Omental fat pad (tissue), 4 donors: ENCODE measurements at places on chromosomes 5 and 9.

- DNase-seq: no peak
Measured at GRCh38 chr9:114198249-114199040, 43.1 kb downstream of the COL27A1 start.

DNA sequence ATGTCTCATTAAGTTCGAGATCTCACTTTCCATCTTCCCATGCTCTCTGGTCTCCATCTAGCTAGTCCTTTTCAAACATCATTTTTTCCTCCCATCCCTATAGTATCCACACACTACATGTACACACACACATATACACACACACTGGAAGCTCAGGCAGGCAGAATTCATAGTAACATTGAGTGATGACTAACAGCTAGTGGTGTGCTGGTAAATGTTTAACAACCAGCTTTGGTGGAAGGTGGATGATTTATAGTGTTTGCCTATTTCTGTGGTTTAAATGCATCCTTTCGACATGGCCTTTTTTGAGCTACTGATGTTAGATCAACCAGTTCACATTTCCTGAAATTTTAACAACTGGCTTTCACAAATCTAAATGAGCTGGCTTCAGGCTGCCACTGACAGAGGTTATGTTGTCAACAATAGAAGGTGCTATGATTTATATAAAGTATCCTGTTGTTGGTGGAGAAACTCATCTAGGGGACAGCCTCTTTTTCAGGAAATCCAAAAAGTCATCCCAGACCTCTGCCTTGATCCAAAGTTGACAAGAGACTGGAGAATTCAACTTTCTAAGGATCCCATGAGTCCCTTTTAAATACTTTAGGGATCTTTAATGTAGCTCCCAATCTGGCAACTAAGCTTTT lies 117.8 kb downstream of the CCDC192 start:
- no peak for DNase-seq

GRCh38 chr9:15553528-15553898 lies 670 bp downstream of the CCDC171 start:
- no peak for DNase-seq

DNA sequence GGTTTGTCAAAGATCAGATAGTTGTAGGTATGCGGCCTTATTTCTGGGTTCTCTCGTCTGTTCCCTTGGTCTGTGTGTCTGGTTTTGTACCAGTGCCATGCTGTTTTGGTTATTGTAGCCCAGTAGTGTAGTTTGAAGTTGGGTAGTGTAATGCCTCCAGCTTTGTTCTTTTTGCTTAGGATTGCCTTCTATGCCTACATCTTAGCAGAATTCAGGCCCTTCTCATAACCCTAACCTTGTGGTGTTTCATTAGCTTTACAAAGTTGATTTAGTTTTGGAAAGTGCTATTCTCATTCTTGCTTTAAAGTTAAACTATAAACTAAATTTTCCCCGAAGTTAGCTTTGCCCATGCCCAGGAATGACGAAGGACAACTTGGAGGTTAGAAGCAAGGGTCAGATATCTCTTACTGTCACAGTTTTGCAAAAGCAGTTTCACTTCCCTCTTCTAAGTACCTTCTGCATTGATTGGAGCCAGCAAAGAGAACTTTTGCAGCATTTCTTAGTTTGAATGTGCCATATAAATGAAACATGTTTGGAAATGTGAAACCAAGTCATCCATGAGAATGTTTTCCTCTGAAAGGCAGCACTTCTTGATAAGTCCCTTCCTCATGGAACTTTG lies 274.3 kb upstream of the DMRT1 start:
- no peak for DNase-seq

DNA sequence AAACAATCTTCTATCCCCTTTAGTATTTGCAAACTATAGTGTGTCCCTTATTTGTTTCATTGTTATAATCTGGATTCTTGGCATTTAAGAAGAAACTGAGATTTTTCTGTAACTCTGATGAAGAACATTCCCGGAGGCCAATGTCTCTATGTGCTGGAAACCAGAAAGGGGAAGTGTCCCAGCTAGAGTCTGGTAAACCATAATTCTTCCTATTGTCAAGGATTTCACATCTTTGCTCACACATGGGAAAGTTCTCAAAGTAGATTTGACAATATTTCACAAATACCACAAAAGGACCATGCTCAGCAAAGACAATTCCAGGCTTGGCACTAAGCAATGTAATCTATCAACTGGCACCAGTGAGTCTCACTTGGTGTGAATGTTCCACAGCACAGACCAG lies 146.8 kb downstream of the MUSK start:
- DNase-seq: no peak

DNA sequence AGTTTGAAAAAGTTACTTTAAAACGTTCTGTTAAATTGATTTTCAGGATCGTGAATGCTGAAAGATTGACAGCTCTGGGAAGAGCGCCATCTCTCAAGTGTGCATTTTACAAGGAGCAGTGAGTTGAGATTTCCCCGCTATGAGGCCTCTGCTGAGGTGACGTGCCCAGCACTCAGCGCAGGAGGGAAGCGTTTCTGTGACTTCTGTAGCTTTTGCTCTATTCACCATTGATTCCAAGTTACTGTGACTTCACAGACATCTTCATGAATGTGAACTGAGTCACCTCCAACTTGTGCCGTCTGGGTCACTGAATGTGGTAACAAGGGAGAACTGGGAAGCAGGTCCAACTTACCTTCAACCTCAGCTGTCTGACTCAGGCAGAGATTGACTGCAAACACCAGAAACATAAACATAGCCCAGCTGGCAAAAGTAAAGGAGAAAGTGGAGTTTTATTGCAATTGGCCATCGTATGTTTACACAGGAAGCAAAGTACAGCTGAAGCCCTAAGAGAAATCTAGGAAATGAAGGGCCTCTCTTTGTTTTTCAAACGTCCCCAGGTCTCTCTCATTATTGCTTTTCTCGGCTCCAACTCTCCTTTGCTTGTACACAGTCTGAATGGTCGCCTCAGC lies 428.8 kb upstream of the CLINT1 start:
- no peak for DNase-seq

DNA sequence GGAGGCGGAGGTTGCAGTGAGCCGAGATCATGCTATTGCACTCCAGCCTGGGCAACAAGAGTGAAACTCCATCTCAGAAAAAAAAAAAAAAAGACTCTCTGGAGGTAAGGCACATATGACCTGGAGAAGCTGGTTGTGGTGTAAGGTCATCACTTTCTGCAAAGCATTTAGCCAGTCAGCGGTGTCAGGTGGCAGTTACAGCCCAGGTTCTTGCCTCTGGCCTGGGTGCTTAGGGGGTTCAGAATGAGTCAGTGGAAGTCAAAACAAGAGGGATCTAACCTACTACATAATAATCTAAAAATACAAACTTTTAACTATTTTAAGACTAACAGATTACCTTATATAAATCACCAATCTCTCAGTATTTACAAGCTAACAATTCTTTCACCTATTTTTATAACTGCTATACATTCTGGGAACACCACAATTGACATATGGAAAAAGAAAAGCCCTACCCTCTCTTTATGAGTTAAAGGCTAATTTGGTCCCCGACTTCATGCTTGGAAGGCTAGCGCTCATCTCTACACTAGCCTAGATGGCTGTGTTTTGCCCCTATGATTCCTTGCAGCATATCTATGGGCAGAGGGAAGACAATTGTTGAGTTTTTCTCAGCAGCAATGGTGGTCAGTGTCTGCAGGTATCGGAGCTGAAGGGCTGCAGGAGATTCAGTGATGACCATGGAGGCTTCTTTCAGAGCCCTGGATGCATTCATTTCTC lies 29.2 kb downstream of the STOM start:
- DNase-seq: no peak

DNA sequence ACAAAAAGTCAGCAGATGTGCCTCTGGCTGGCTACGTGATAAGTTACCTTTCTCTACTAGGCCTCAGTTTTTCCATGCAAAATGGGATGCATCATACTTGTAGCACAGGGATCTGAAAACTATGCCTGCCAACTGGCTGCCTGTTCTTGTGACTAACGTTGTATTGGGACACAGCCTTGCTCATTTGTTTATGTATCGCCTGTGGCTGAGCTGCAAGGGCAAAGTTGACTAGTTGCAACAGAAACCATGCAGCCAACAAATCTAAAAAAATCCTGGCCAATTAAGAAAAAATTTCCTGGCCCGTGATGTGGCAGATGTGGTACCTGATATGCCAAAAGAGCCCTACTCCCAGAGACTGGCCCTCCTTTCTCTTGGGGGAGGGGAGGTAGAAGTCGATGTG lies 131.3 kb downstream of the SEC61B start:
- no peak for DNase-seq

- no peak for DNase-seq
Measured at GRCh38 chr9:91395553-91396471, 27.8 kb downstream of the NFIL3 start.

- DNase-seq: no peak
Measured at GRCh38 chr9:134616341-134616740, 25.3 kb upstream of the COL5A1 start.

- DNase-seq: no peak
Measured at GRCh38 chr5:143889986-143890385, 78.0 kb downstream of the HMHB1 start.

- no peak for DNase-seq
Measured at GRCh38 chr9:89452561-89452960, 45.4 kb downstream of the SEMA4D start.

DNA sequence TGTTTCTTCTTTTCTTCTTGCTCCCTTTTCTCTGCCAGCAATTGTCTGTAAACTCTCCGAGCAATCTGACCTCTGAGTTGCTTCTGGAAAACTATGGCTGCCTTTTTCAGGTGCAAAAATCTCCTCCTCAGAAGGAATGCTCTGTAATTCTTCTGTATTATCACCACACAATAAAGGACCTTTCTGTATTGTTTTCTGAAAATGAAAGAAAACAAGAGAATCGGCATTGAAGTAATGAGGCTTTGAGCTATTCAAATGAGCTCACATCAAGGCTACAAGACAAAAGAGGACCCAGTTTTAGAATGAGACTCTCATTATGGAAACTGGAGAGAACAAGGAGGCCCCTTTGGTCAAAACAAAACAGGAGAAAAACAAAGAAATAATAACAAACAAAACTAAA lies 86.2 kb upstream of the RETREG1 start:
- no peak for DNase-seq

- no peak for DNase-seq
Measured at GRCh38 chr5:141641634-141642267, 5.0 kb downstream of the RELL2 start.

DNA sequence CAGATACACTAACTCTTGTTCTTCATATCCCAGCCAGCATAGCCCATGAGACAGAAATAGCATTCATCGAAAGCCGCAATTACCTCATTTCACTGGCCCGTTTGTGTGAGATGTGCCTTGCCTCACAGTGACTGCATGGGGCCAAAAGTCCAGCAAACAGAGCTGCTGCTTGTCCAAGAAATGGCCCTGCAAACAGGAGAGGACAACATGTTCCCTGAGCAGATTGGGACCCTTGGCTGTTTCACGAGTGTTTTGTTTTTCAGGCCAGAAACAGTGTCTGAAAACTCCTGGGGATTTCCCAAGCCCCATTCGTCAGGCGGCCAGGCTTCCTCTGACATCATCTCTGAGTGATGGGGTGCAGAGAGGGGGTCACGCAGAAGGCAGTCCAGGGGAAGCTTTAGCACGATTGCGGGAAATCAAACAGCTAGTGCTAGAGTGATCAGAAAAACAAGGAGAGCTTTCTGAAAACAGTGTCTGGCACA lies 503.6 kb upstream of the PAPPA start:
- DNase-seq: no peak

DNA sequence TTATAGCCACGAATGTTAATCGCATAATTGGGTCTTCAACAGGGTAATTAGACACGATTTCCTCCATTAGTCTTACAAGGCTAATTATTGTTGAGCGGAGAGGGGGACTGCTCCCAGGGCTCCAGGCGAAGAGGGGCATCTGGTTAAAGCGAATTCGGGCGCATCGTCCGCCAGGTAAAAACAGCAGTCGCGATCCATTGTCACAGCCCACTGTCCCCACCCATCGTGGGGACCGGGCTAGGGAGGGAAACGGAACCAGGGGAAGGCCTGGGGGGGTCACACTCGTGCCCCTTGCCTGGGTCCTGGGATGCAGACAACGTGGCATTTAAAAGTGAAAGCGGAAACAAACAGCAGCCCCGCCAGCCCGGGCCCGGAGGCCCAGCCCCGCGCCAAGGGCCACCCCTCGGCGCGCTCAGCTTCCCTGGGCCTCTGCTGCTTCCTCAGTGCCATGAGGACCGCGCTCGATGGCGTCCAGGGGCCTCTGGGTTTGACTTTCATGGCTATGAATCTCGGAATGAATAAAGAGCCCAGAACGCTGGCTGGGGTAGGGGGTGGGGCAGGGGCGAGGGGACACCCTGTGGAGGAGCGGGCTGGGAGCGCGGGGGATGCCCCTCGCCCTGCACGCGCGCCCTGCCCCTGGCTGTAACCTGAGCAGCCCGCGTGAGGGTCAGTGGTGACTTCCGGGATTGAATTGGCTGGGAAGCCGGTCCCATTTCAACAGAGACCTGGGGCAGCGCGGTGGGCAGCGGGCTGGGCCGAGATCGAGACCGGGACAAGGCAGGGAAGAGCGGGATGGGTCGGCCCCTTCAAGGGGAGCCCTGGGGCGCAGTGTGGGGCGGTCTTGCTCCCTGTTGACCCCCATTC lies 99.9 kb downstream of the GTF3C4 start:
- peak; percentile 48 for DNase-seq

DNA sequence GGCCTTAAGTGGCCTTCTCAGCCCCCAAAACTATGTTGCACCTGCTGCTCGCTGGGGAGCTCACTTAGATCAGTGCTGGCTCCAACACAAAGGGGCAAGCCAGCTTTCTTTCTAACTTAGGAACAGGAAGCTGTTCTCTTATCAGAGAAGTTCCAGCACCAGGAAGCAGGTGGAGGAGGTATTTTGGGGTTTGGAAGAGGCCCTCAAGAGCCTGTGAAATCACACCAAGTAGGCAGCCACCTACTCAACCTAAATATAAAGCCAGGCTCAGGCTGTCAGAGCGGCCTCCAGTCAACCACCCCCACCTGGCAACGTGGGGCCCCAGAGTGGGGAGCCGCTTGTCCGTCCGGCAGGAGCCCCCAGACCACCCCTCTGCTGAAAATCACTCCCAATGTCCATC lies 152.8 kb downstream of the OLFM1 start:
- DNase-seq: no peak

DNA sequence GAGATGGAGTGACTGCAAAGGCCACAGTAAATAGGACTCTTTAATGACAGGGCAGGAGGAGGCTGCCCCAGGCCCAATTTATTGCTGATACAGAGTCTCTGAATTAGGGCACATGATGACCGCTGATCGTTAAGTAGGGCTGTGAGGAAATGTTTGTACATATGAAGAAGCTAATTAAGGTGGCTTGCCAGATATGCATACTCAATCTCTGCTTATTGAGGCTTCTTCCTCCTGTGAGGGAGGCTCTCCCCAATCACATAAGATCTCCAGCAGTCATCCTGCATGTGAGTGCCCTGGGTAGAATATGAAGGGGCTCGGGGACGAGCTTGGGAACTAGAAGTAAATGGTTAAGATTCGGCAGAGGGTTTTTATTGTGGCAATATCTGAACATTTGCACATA lies 8.2 kb upstream of the CD180 start:
- DNase-seq: no peak

DNA sequence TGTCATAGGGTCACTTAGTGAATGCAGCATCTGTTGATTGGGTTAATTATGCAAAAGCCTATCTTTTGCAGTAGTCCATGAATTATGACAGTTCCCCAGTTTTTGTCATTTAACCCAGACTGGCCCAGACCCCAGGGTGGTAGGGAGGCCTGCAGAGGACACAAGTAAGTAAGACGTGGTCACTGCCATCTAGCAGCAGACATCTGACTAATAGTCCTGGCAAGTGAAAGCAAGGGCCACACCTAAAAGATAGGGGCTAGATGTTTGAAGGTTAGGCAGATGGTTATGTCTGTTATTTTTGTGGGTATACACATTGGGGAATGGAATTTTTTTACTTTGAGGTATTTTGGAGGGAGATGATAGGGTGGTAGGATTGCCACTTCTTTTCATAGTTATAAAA lies 48.0 kb downstream of the RAB14 start:
- DNase-seq: no peak
